ENCODE measurements at places on chromosomes 11 and 22.

DNA sequence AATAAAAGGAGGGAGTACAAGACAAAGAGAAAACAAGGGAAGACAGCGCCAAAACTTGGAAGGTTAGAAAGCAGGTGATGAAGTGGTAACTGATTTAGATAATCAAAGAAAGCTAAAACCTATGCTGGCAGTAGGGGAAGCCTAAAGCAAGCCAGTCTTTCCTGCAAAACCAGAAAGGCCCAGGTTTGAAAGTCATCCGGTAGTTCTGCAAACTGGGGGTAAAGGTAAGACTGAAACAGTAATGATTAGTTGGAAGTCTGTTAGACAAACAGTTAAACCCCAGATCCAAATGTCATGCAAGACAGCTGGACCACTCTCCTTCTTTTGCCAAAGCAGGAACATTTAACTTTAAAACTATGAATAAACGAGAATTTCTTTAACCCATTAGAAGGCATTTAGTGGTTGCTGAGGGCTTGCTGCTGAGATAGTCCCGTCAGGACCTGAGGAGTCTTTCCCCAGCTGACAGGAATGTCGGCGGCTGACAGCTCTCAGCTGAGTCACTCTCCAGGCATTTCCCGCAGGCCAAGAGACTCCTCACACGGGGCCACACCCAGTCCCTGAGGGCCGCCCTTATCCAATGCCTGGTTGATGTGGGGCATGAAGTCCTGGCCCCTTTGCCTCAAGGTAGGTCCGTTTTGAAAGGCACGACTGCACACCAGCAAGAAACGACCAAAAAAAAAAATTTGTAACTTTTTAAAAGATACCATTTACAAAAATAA is 36.3 kb upstream of the CFAP300 start:
- no peak for DNase-seq

DNA sequence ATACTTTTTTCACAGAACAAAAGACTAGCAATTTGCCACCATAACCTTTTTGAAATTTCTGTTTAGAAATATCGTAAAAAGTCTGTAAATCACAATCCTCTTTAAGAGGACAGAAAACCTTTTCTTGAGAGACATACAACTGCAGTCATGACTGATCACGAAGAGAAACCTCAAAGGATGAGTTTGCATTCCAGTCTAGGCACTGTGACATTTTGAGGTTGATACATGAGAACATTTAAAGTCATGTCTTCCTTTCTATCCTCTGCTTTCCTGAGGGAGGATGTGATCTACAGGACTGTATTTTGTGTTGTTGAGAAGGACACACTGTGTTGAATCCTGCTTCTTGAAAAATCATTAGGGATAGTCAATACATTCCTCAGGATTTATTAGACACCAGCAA is 476.7 kb upstream of the CCDC179 start:
- DNase-seq: no peak

- no peak for DNase-seq
These were observed 82.7 kb upstream of the DRD2 start for GRCh38 chr11:113557926-113558325.

GRCh38 chr11:36240801-36241200 is 48.4 kb downstream of the COMMD9 start:
- DNase-seq: no peak

DNA sequence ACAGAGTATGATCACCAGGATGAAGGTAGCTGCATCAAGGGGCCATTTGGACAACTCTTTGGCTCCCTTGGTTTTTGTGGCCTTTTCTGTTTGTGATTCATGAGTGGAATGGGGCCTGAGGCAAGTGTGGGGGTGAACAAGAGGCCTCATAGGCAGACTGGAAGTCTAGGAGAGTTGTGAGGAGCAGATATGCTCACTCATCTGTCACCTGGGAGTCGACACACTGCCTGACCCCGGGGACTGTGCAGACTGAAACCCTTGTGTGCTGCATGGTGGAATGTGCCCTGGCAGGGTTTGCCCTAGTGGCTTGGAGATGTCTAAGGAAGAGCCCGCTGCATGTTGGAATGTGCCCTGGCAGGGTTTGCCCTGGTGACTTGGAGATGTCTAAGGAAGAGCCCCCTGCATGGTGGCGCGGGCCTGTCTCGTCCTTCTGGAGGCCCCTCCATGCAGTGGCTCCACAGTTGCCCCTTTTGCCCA is 60.0 kb downstream of the MED15 start:
- DNase-seq: no peak

DNA sequence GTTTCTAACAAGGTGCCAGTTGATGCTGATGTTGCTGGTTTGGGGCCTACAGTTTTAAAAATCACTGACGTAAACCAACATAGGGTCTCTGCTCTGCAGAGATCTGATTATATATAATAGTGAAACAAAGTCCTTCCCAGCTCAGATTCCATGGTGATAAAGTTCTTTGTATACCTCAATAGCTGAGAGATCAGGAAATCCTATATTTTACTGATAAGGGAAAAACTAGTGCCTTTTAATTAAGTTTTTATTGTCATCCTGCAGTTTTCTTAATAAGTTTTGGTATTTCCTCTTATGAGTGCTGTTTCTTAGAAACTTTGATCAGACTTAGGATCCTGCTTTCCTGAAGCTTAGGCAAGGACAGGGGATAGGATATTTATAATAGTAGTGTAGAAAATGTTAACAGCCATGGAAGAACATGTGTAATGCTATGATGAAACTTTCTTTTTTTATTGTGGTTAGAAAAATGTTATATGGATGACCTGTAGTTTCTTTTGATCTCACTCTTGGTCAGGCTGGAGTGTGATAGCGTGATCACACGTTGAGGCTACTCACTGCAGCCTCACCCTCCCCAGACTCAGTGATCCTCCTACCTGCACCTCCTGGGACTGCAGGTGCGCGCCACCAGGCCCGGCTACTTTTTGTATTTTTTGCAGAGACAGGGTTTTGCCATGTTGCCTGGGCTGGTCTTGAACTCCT is 14.1 kb downstream of the CAPRIN1 start:
- no peak for DNase-seq
